HS-5 (cell line): ENCODE measurements at places on chromosomes 11 and 22.

GRCh38 chr11:64475145-64475544 is 115.9 kb upstream of the SLC22A12 start:
- DNase-seq, result no peak

- no peak for DNase-seq
Measured at GRCh38 chr11:131857246-131857645, 486.8 kb downstream of the NTM start.

DNA sequence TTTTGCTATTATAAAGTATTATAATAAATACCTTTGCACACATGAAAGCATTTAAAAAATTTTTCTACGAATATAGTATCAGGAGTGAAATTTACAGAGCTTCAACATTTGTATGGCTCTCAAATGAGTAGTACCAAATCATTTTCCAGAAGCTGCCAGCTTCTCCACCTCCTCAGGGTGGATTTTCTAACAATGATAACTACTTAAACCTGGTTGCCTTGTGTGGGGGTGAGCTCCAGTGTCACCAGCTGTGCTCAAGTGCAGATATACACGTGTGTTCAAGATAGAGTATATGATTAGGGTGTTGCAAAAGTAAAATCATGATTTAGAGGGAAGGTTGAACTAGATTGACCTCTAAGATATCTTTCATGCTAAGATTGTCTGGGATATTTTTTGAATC is 48.2 kb downstream of the HORMAD2 start:
- DNase-seq, result no peak

GRCh38 chr11:65498042-65498726 is 661 bp upstream of the MALAT1 start:
- DNase-seq, result no peak

- DNase-seq, result no peak
Measured at GRCh38 chr11:37371346-37371970, 773.4 kb upstream of the RAG2 start.

GRCh38 chr11:60825118-60825517 is 16.8 kb upstream of the CCDC86 start:
- no peak for DNase-seq

- no peak for DNase-seq
Measured at GRCh38 chr11:121887569-121887968, 228.4 kb downstream of the BLID start.

GRCh38 chr11:116278076-116278475 is 494.7 kb downstream of the BUD13 start:
- no peak for DNase-seq

- DNase-seq, result no peak
Measured at GRCh38 chr11:74784234-74784633, 35.6 kb downstream of the RNF169 start.

GRCh38 chr22:42918500-42918899 is 61.4 kb upstream of the ARFGAP3 start:
- no peak for DNase-seq

GRCh38 chr11:66076561-66076960 is 6.5 kb downstream of the PACS1 start:
- DNase-seq, result no peak

DNA sequence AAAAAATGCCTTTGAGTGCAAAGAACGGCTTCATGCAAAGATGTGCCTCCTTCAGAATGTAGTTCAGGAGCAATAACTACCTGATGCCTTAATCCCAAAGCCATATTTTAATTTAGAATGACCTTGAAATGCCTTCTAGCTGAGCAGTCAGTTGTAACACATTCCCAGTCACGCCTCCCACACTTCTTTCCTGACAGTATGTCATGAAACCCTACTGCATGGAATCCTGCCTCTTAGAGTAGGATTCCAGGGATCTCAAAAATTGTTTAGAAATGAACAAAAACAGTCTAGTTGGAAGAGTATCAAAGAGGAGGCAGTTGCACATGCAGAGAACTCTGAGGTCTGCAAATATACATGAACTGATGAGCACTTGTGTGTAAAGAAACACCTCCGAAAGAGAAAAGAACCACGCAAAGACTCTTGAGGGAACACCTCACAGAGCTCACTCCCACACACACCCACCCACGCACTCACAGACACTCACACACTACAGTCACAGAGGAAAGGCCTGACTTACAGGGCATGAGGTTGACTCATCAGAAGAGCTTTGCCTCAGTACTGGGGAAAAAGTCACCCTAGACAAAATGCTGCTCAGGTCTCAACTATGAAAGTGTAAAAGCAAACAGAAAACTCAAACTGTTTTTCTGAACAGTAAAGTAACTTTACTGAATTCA is 77.4 kb downstream of the GGTLC2 start:
- DNase-seq, result no peak

DNA sequence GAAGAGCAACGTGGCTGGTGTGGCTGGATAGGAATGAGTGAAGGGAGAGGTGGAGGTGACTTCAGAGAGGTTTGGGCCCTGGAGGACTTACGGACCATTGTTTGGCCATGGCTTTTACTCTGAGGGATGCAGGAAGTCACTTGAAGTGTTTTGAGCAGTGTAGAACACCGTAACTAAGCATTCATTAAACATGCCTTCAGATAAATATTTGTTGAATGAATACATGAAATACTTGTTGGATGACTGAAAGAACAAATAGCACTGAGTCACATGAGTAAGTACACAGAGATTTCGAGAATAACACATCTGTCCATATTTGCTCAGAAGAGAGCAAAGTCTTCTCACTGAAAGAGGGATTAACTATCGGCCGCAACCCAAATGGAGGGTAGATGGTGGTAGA is 182.7 kb upstream of the SNX19 start:
- DNase-seq, result no peak

DNA sequence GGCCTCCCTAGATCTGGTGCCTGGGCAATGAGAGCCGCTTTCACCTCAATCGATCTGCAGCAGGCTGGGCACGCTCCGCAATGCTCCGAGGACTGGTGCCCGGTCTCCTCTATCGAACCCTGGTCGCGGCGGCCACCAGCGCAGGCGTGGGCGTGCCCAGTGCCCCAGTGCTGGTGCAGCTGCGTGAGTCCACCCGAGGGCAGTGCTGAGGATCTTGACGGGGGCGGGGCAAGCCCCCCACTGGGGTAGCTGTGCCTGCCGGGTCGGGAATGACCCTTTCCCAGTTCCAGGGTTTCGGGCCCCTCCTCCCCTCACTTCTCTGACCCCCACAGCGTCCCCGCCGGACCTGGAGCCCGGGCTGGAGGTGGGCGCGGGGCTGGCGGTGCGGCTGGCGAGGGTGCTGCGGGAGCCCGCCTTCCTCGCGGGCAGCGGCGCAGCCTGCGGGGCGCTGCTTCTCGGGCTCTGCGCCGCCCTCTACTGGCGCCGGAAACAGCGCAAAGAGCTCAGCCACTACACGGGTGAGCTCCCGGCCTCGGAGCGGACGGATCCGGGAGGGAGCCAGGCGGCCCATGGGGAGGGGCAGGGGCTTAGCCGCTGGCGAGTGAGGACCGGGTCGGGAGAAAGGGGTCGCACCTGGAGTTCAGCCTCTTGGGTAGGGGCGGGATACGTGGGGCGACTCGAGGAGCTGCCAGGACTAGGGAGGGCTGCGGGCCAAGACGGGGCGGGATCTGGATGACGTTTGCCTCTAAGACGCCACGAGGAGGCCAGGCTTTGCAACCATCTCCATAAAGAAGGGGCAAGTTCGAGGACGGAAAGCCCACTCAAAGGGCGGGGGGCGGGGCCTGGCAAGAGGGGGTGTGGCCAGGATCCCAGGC is 10.9 kb downstream of the ROBO3 start:
- peak; percentile 75 for DNase-seq

DNA sequence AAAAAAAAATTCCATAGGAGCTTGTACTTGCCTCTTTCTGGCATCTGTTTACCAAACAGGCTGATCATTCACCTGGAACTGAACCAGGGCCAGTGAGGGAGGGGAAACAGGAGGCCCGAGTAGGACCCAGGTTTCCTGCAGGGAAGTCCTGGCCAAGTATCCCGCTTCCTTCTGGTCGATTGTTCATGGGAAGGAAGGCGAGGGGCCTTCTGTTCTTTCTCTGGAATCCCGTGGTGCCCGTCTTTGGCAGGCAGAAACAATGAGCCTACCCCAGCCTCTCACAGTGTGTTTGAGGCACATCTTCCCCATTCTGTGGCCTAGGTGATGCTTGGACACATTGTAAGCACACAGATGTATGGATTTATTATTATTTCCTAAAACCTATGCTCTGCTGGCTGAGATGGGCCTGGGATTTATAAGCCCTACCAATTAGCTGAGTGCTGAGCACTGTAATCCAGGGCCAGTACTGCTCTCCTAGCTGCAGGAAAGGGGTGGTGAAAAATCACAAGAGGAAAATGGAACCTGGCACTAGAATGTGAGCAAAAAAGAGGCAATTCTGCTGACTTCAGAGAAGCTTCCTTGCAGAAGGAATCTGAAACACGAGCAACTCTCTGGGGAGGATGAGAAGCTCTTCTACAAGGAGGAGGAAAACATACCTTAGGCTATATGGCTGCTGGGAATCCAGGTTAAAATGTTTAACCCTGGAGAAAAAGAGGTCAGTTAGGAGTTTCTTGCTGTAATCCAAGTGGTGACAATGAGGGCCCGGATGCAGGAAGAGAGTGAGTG is 53.5 kb downstream of the PRR5L start:
- no peak for DNase-seq
